ENCODE measurements at places on chromosomes 16 and 17.

DNA sequence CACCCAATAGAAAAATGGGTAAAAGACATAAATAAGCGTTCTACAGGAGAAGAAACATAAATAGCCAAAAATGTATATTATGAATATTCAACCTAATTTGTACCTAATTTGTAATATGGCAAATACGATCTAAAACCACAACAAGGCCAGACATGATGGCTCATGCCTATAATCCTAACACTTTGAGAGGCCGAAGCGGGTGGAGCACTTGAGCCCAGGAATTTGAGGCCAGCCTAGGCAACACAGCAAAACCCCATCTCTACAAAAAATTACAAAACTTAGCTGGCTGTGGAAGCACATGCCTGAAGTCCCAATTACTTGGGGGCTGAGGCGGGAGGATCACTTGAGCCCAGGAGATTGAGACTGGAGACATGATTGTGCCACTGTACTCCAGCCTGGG lies 30.1 kb downstream of the CRLF3 start:
- no peak for DNase-seq

- no peak for DNase-seq
Observed at GRCh38 chr17:17554266-17554665, 37.2 kb downstream of the PEMT start.

DNA sequence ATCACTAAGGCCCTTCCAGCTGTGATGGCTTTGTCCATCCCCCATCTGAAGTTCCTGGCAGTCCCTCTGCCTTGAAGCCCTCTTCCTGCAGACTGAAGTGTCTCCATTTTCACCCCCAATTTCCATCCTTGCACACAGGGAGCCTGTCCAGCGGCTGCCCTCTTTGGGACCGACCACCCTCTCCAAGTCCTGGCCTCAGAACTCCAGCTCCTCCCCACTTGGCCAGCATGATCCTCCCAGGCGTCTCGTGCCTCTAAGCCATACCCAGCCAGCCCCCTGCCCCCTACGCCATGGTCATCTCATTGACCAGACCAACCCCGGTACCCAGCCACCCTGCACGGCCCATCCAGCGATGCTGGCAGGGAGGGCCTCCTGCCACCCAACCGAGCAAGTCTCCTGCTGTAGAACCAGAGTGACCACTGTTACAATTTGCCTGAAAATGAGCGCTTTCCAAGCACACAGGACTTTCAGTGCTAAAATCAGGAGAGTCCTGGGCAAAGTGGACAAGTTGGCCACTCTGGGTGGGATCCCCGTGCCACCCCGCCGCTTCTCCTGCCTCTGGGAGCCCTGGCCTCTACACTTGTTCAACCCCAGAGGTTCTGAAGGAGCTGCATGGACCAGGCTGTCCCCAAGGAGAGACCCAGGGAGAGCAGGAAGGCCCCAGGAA lies 362.0 kb downstream of the SEC14L1 start:
- DNase-seq = no peak

GRCh38 chr16:11610580-11610979 lies 23.9 kb upstream of the LITAF start:
- DNase-seq = no peak

DNA sequence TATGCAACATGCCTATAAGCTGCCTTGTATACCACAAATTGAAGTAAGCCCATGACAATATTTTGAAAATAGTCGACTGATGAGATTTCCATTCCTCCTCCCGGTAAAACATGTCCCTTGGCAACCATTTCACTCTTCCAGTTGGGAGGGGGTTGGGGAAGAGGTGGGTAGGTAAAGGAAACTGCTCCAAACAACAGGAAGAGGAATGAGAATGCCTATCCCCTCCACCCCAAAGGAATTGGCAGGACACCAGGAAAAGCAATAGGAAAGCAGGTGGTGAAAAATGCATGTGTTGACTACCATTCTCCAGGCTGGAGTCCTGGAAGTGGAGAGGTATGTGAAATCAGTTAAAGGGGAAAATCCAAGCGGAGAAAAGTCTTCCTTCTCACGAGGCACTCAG lies 455.9 kb upstream of the PSMD7 start:
- DNase-seq = no peak

DNA sequence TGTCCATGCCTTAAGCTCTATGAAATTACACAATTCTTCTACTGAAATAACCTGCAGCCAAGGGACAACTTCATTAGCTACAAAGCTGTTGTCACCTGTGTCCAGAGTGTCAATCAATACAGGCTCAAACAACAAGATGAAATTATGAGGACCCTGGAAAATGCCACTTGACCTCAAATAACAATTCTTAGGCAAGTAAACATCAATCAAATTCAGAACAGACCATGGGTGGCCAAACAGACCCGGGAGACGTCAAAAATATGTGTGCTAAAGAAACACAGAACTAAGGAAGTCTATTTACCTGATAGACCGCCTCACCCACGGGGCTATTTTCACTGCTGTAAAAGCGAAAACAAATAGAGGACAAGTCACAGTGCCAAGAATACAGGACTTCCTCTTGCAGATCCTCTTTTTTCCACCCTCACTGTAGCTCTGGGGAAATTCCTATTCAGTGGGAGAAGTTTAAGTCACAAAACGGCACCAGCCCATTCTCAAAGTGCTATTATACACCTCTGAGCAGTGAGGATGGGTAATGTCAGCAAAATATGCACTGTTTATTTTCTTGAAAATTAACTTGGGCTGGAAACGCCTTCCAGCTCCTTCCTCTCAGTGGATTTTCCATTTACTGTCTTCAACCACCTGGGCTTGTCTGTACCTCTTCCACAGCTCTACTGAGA lies 2.7 kb downstream of the LITAF start:
- no peak for DNase-seq

DNA sequence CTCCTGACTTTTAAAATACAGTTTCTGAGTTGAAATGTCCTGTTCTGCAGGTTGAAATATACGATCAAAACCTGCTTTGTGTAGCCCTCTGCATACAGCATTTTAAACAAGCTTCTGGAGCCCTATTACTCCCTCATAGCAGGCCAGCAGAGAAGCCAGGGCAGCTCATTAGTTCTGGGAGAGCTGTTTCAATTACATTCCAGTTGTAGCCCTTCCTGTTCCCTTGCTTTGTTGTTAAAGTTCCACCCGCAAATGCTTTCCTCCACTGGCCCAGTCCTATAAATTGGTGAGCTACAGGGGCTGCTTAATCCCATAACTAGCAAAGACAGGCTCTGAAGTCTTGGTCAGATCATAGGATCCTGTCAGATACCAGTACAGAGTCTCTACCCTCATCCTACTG lies 162.5 kb downstream of the SLC39A11 start:
- DNase-seq = no peak
